ENCODE measurements at places on chromosomes 4 and X.

DNA sequence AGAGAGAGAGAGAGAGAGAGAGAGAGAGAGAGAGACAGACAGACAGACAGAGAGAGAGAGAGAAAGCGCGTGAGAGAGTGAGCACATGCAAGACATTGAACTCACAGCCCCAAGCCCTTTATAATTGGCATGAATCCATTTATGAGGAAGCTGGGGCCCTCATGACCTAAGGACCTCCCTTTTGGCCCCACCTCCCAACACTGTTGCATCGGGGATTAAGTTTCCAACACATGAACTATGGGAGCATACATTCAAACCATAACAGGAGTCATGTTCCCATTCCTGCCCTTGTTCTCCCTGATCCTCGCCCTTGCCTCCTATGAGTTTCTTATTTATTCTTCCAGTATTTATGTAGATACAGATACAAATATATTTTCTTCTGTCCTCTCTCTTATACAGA, 269.8 kb upstream of the ARX start:
- DNase-seq: no peak

- DNase-seq: peak; percentile 66
These were observed 68.7 kb upstream of the TAB3 start for GRCh38 chrX:30957753-30958152.

DNA sequence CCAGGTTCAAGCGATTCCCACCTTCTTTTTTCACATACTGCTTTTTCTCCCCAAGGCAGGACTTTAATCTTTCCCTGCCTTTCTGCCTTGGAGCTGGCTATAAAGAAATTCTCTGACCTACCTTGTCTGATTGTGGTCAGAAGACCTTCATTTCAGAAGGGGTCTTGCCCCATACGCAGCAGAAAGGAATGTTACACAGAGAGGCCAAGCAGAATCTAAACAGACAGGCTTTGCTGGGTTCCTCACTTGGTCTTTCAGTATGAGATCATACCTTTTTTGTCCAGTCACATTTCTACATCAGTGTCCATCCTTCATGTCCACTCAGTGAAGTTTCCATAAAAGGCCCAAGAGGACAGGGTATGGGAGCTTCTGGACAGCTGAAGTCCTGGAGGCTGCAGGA, 108.3 kb upstream of the RBPJ start:
- DNase-seq: no peak

DNA sequence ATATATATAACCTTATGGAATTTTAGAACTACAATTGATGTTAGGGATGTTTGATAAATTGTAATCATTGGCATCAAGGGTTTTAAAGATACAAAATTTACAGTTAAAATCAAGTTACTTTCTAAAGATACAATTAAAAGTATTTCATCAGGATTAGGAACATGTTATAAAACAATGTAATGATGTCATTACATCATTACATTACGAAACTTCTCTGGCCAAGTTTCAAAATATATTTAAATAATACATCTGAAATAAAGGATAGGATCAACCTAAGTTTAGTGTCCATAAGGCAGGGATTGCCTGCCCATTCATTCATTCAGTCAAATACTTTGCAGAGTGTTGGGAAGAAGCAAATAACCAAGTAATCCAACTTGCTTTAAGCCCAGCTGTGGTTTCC, 75.1 kb downstream of the TENM3 start:
- DNase-seq: no peak

DNA sequence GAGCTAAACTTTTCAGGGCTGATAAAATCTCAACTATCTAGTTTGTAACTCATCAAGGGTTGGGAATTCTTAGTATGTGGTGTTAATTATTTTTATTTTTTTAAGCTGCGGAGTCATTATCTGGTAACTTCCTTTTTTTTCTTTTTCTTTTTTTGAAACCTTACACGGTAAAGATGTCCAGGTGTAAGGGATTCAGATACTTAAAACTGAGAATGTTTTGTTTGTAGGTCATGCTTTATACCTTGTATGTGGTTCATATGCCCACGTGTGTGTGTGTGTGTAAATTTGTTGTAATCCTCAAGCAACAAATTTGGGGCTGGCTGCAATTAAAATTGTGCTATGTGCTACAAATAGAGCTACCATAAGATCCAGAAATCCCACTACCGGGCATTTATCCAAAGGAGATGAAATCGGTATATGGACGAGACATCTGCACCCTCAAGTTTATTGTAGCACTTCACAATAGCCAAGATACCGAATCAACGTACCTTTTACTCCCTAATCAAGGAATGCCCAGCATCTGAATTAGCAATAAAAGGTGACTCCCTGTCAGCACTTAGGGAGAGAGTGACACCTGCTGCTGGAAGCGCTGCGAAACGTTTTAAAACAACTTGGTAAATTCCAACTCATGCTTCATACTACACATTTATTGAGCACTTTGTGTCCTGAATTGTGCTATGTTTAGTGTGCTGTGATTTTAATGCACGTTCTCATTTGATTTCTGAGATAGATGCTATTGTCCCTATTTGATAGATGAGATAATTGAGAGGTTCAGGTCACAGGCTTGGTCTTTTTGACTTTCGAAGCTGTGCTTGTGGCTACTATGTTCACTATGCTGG, 16.1 kb downstream of the MSMO1 start:
- DNase-seq: no peak

- DNase-seq: no peak
These were observed 89.1 kb downstream of the DCAF8L2 start for GRCh38 chrX:27679281-27679680.

DNA sequence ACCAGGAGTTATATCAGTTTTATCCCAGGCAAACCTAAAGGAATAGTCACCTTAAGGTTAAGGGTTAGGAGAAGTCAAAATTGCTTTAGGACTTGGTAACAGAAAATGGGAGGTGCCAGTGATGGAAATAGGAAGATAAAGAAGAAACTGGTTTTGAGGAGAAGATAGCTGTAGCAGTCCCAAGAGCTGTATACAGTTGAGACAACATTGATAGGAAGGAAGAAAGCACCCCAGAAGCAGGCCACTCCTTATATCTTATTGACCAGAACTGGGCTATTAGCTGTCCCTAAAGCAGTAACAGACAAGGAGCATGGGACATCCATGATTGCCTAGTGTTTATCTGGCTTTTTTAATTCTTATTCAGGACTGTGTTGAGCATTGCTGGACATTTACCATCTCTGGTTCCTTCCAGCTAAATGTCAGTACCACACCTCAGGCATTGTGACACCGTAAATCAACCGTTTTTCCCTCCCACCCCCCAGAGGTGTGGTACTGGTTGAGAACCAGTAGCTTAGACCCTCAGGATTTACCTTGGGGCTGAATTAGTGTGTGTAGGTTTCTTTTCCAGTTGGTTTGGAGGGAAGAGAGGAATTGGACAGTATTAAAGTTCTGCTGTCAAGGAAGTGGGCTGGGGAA, 2.0 kb upstream of the PGRMC2 start:
- DNase-seq: no peak

GRCh38 chr4:46656071-46656470, 253.0 kb downstream of the COX7B2 start:
- DNase-seq: no peak

- no peak for DNase-seq
These were observed 103.5 kb upstream of the NOCT start for GRCh38 chr4:138911909-138912703.

- no peak for DNase-seq
These were observed at the start of gene POF1B for GRCh38 chrX:85379174-85379907. Gene POF1B, minus strand, starts transcription at chrX:85379665. Its CDS starts 211 bp downstream, at chrX:85379454.

All from retinal pigment epithelial cell (primary cell).